NCI-H1417 (cell line): ENCODE measurements at places on chromosomes 7 and 10.

DNA sequence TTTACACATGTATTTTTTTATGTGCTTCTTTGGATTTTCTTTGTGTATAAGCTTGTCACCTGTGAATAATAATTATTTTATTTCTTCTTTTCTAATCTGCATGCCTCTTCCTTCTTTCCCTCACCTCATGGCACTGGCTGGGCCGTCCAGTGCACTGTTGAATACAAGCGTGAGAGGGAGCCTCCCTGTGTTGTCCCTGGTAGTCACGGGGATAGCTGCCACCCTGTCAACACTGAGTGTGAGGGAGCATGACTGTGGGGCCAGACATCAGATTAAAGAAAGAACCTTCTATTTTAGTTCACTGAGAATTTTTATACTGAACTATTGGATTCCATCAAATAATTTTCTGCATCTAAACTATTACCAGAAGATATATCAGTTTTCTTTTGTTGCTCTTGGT, 187.9 kb downstream of the CDC14C start:
- no peak for DNase-seq

DNA sequence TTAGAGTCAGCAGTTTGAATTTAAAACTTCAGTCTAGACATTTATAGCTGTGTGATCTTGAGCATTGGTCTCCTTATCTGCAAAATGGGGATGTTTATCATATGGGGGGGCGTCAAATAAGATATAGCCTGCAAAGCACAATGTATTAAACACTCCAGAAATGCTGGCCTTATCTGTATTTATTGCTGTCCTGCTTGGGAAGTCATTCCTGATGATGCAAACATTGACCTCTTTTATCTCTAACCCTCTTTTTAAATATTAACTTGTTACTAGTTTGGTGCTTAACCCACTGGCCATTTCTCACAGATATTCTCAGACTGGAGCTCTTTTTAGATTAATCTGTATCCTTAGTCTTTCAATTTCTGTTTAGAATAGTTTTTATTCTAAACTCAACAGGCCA, 13.2 kb downstream of the MRPS33 start:
- DNase-seq, result no peak

- no peak for DNase-seq
Measured at GRCh38 chr7:129108581-129108980, 35.9 kb upstream of the TSPAN33 start.

GRCh38 chr7:24707988-24708615, 49.2 kb downstream of the GSDME start:
- no peak for DNase-seq

- DNase-seq, result no peak
Measured at GRCh38 chr10:10791869-10792268, 225.8 kb upstream of the CELF2 start.

- DNase-seq, result no peak
Measured at GRCh38 chr7:77579797-77580196, 42.7 kb downstream of the PTPN12 start.

GRCh38 chr7:87354749-87355148, 9.3 kb downstream of the CROT start:
- DNase-seq, result no peak

- no peak for DNase-seq
Measured at GRCh38 chr7:137003086-137003485, 134.6 kb downstream of the CHRM2 start.

DNA sequence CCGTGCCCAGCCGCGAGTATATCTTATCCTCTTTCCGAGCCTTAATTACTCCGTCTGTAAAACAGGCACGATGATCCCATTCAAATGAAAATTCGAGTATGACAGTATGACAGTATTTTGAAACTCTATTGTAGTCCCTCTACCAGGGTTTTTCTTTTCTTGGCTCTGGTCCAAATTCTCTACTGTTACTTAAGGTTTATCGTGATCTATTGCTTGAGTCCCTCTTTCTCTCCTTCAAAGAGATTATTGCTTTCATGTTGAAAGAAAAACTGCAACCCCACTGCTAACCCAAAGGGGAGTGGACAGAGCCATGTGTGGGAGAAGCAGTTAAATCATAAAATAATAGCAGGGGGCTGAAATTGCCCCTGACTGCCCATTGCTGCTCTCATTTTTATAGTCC, 1156.6 kb upstream of the AUTS2 start:
- DNase-seq, result no peak

- peak; percentile 43 for DNase-seq
Measured at GRCh38 chr7:104548861-104549260, 220.5 kb downstream of the LHFPL3 start.

DNA sequence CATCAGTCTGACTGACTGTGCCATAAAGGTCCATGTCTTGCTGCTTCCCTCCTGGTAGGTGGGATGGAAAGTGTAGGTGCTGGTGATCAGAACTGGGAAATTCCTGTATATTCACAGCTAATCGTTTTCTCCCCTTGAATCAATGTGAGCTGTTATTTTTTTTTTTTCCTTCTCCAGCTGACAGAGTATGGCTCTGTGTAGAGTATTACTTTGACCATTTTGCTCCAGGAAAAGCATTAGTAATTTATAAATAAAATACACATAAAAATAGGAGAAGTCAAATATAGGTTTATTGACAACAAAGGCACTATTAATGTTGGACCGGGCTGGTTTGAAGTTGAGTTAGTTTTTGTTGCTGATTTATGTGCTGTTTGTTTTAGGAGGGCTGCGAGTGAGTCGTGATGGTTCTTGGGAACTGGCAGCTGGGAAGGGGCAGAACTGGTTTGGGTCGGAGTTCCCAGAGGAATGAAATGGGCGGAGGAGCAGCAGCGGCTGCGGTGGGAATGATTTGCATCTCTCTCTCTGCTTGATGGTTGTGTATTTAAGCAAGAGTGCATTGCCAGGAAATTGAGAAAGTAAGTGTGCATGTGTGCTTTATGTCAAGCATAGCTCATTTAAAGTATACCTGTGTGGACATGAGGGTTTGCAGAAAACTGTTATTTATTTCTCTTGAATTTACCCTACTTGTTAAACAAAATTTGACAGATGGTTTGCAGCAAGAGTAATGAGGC, 80.9 kb downstream of the LRMDA start:
- DNase-seq, result peak; percentile 41

GRCh38 chr7:106841896-106842390, 23.1 kb upstream of the PIK3CG start:
- peak; percentile 80 for DNase-seq

DNA sequence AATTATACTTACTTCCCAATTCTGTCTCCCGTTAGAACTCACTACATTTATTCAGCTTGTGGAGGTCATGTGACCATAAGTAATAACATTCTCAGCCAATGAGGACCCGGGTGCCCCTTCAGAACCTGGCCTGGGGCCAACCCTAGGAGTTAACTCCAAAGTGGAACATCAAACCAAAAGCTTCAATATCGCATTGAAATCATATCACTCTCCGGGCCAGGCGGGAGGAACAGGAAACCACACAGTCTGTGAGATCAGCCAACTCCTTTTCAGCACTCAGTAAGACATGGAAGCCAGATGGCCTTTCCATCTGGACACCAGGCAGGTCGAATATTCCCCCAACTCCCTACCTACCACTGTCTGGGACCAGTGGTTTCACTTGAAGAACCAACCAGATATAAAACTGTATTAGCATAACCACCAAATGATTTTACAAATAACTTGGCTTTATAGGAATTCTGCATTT, 5.5 kb downstream of the CREB3L2 start:
- no peak for DNase-seq

GRCh38 chr7:43876976-43877745, 7.8 kb upstream of the MRPS24 start:
- no peak for DNase-seq

GRCh38 chr10:60818134-60818770, 40.0 kb downstream of the CDK1 start:
- DNase-seq, result no peak

DNA sequence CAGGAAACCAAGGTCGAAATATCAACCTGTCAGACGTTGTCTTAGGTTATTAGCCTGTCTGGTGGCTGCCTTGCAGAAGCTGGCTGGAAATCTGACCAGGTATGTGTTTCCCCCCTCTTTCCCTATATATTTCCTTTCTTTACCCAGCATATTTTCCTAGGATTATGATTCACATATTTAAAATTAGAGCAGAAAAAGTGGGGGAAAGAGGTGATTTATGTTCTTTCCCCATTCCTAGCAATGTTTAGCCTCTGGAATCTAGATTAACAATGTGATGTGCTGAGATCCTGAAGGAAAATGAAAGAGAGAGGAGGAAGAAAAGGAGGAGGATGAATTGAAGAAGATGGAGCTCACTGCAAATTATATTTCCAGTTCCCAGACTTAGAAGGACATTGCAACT, 421.4 kb upstream of the AUTS2 start:
- no peak for DNase-seq

- DNase-seq, result no peak
Measured at GRCh38 chr10:126842836-126843235, 62.4 kb upstream of the DOCK1 start.

- DNase-seq, result peak; percentile 93
Measured at GRCh38 chr7:70595755-70596597, 536.0 kb upstream of the GALNT17 start.

DNA sequence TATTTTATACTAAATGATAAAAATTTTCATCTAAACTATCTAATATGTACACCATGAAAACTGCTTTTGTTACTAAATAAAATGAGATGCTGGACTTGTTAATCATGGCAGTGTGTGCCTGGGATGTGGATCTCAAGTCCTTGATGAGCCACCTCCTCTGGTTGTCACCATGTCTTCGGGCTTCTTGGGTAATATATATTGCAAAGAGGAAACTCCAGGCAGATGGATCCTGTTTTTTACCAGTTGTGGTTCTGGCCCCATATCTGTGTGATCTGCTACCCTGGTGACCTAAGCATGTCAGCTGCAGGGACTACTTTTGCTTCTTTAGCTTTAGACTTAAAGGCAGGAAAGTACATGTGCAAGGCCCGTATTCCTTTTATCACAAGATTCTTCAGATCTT, 46.2 kb downstream of the TMEM60 start:
- DNase-seq, result no peak

DNA sequence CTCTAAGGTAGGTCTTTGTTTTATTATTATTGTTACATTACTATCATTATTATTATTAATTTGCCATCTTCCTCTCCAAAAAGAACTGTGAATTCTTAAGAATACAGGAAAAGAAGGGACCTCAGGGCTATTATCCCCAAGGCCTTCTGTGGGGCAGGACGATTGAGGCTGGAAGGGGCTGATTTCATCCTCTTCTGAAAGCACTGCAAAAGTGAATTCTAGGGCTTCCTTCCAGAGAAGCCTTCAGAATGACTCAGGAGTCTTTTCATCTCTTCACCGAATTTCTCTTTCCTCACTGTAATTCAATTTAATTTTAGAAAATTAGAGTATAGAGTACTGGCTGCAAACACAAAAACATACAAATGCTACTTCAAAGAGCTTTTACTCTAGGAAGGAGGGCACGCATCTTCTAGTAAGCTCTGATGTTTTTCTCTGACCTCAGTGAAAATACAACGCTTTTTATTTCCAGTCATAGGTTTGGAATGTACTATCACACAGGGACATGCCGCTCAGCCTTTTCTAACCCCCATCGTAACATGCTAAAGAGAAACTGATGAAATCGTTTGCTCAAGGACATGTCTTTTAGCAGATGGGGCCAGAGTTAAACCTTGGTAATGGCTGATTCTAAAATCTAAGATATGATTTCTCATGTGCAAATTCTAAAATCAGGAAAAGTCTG, 280.2 kb upstream of the PITRM1 start:
- no peak for DNase-seq

- no peak for DNase-seq
Measured at GRCh38 chr7:27546610-27547009, 116.1 kb downstream of the HIBADH start.

- peak; percentile 68 for DNase-seq
Measured at GRCh38 chr10:3502673-3503072, 282.3 kb downstream of the KLF6 start.

GRCh38 chr7:2864999-2865670, 21.0 kb upstream of the GNA12 start:
- peak; percentile 86 for DNase-seq

DNA sequence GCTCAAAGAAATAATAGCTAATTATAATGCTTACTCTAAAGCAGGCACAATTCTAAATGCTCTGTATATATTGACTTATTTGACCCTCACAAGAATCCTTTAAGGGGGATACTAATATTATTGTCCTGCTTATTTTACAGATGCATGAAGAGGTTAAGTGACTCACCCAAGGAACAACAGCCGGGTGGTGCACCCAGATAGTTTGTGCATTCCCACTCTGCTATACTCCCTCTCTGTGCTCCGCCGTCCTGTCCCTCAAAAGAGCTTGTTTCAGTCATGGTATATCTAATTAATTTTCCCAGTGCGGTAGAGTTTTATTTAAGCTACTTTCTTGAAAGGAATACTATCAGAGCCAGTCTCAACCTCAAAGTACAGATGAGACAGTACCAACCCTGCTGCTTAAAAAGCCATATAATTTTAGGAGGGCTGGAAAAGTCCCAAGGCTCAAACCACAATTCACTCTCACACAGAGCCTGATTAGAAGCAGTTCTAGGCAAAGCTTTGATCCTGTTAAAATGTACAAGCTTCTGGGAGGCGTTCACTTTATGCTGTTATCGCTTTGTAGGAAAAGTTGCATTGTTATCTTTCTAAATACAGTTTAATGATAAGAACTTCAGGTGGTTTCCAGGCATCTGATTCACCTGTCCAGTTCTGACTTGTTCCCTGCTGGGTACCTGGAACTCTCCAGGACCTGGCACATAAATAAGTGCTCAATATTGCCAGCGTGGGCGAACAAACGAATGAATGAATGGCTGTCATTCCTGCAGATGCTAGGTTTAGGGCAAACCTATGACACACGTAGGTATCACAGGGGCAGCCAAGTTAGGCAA, 261.5 kb upstream of the KLF14 start:
- DNase-seq, result no peak

GRCh38 chr10:131354380-131354779, 42.9 kb upstream of the TCERG1L start:
- DNase-seq, result no peak
